Effector CD8-positive, alpha-beta T cell (primary cell): ENCODE measurements at places on chromosomes 6 and 20.
A peak's percentile ranks its signal among the peaks of the same experiment; 100 is the strongest.

DNA sequence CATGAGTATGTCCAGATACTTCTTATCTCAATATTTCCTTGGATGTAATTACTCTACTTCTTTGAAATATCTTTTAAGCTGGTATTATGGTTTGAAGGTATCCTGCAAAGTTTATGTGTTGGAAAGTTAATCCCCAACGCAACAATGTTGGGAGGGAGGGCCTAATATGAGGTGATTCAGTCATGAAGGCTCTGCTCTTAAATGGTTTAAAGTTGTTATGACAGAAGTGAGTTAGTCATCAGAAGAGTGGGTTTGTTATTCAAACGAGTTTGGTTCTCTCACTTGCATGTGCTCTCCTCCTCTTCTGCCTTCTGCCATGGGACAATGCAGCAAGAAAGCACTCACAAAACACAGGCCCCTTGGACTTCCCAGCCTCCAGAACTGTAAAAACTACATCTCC lies 176.3 kb downstream of the KCNQ5 start:
- no peak for DNase-seq

- no peak for DNase-seq
These were observed 46.6 kb upstream of the ENPP1 start for GRCh38 chr6:131761060-131761761.

GRCh38 chr20:50720026-50720425 lies 11.4 kb upstream of the PARD6B start:
- DNase-seq = no peak

GRCh38 chr6:33065312-33065711 lies 8.1 kb downstream of the HLA-DPA1 start:
- DNase-seq = no peak

GRCh38 chr20:35586751-35587425 lies 28.7 kb upstream of the SPAG4 start:
- no peak for DNase-seq

- no peak for DNase-seq
These were observed 17.2 kb downstream of the ZBTB2 start for GRCh38 chr6:151374036-151374683.

GRCh38 chr6:11983306-11983705 lies 28.8 kb upstream of the HIVEP1 start:
- no peak for DNase-seq

- no peak for DNase-seq
These were observed 135.0 kb downstream of the CLIC5 start for GRCh38 chr6:45880676-45881075.

GRCh38 chr20:51917886-51918535 lies 115.7 kb upstream of the SALL4 start:
- DNase-seq = no peak

- DNase-seq = no peak
These were observed 57.5 kb downstream of the NCOA3 start for GRCh38 chr20:47559141-47559540.

DNA sequence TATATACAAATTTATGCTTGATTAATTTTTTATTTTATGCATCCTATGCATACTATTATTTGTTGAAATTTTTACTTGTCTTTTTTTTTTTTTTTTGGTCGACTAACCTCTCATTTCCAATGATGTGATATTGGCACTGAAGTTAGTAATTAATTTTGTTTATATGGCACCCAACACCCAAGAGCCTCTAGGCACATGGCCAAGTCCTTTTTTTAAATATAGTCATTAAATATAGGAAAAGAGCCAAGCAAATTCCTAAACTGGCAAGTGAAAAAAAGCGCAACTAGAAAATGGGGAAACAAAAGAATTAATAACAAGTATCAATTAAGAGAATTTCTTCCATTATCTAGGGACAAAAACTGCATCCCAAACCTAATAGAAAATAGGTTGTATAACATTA lies 85.5 kb upstream of the HS3ST5 start:
- no peak for DNase-seq

GRCh38 chr6:74505391-74505790 lies 700.5 kb downstream of the COL12A1 start:
- no peak for DNase-seq

GRCh38 chr20:18436847-18437246 lies 30.0 kb downstream of the DZANK1 start:
- DNase-seq = no peak

- no peak for DNase-seq
These were observed 23.5 kb upstream of the PDE7B start for GRCh38 chr6:135828021-135828420.

DNA sequence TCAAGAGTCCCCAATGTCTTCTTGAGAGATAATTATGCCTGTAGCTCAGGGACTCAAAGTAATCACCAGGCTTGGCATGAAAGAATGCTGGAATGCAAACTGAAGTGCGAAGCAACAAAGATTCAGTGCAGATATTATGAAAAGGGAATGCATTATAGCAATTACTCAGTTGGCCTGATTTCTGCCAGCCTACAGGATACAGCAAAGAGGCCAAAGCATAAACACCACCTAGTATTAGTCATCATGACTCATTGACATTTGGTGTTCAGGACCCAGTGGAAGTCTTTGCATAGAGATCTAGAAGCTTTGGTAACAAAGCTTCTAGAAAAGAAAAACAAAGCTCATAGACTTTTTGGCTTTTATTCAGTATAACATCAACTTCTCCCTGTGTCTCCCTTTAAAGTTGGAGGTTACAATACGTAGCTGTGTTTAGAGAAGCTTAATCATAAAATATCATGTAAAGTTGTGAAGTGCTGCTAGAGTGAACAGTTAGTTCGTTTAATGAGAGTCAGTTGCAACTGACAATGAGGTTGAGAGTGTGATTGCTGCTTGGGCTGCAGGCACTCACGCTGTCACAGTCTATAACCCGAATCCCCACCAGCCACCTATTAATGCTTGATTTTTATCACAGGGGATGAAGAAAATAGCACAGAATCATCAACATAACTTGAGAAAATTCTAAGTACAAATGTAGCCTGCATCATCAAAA lies 932.7 kb downstream of the TFAP2A start:
- no peak for DNase-seq

- DNase-seq = peak; percentile 51
These were observed at the start of gene RGS19 for GRCh38 chr20:64079273-64080012. Gene RGS19 (minus strand): TSS chr20:64079518. CDS start chr20:64076886, 2,632 bp downstream.

DNA sequence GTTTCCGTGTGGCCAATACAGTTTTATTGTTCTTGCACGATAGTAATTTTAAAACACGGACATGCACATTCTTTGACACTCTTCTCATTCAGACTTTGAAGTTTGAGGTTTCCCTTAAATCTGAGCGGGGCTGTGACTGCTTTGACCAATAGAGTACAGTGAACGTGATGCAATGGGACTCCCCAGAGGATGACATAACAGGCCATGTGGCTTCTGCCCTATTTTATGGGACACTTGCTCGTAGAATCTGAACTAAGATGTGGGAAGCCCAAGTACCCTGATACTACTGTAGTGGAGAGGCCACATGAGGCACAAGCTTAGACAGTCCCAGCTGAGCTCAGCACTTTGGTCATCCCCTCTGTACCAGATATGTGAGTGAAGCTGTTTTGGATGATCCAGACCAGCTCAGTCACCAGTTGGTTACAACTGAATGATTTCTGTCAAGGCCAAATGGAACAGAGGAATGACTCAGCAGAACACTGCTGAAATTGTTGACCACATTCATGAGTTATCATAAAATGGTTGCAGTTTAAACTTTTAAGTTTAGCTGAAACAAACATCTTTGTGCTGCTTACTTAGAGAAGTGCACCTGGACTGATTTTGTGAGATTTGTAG lies 279.4 kb downstream of the RFPL4B start:
- DNase-seq = no peak

DNA sequence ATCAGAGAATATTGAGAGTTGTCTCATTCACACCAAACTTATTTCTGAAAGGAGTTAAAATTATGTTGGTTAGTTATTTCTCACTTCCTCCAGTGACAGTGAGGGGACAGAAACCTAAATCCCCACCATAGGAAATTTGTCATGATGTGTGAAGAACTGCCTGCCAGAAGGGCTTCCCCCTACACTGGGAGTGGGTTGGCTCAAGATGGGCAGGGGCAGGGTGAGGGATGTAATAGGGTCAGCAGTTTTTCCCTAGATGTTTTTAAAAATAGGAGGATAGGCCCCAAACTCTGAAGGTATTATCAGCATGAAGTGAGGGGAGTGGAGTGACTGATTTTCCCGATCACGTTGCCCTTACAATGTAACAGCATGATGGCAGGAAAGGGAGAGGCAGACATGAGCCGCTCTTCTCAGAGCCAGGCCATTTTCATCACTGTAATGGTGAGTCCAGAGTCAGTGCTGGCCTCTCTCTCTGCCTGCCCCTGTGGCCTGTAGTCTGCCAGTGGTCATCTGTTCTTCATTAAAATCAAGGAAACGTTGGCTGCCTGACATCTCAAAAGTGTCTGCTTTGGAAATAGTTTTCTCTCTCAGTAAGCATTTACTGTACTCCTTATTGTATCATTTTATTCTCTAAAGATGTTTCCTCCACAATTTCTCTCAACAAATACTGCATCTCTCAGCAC lies 59.8 kb upstream of the SYNJ2 start:
- DNase-seq = no peak

GRCh38 chr20:4944518-4945313 lies 56.6 kb downstream of the SLC23A2 start:
- no peak for DNase-seq

GRCh38 chr6:5416250-5416649 lies 154.9 kb downstream of the FARS2 start:
- DNase-seq = no peak

- DNase-seq = no peak
These were observed 29.9 kb upstream of the PRDM1 start for GRCh38 chr6:106056060-106056745.
